Bronchial epithelial cell (primary cell): ENCODE measurements at places on chromosomes 1 and 21. TPM values are rescaled to one million over a fixed set of nuclear protein-coding genes. Genes with fewer than 3 reads are reported as not detected.
A peak's percentile ranks its signal among the peaks of the same experiment; 100 is the strongest.

Gene NIBAN1
- total RNA-seq, result 97.4 and 169 TPM in 2 replicates

DNA sequence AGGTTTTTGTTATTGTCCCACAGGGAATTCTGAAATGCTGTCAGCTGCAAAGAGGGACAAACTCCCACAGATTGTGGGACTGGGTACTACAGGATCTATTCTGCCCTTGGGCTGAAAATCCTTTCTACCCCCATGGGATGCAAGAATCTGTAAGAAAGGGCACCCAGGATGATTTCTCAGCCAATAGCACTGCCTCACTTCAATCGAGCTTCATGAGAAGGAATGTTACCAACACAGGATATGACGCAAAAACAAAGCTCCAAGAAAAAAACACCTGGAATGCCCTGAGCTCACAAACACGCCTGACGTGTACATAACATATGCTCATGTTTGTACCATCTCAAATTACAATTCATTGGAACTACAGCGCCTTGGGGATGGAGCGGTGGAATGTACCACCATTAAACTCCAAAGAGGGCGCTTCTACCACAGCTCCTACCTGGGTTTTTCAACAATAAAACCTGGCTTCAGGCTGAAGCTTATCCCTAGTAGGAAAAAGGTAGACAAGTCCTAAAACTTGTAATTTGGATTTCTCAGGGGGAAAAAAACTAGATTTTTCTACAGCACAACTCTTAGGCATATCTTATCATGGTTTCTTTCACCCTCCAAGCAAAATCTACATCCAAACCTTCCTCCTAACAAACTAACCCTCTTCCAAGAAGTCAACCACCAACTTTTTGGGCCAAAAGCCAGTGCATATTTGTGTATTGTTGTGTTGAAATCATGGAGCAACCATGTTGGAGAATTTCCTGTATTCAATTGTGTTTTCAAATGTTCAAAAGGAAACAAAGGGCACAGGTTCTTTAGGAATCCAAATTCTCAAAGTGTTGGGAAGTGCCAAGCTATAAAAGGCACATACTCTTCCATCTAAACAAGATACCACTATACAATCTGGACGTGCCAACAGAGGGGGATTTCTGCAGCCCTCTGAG, 78.9 kb downstream of the TGFBR3 start:
- peak; percentile 38 for DNase-seq

GRCh38 chr1:202281316-202282024, 60.3 kb downstream of the UBE2T start:
- DNase-seq, result peak; percentile 39

- DNase-seq, result peak; percentile 11
Observed at GRCh38 chr1:199574950-199575349, 452.6 kb upstream of the NR5A2 start.

Gene USH2A
- under 0.01 TPM in 1 of 2 replicates, not detected in the other for total RNA-seq

DNA sequence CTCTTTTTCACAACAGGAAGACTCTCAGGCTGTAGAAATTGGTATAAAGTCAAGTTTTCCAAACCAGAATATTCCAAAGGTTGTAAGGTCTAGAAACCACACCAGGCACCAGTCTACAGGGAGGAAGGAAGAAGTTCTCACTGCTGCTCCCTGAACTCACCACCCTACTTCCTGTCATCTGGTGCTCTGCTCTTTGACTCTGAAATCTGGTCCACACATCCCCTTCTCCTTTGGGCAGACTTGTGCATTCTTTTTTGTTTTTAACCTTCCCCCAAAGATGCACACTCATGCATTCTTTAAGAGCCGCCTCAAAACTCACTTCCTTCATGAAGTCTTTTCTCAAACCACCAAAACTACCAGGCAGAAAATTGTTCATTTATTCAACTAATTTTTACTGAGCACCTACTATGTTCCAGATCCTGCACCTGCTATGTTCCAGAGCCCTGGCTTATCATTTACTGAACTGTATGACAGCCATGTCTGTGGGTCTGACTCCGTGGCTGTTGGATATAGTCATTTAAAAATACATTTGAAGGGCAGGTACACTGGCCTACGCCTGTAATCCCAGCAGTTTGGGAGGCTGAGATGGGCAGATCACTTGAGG, 30.1 kb upstream of the EPS15 start:
- no peak for DNase-seq

Gene PTPN22
- under 0.01 and 0.26 TPM in 2 replicates for total RNA-seq

Gene PRAMEF8
- total RNA-seq, result not detected in 2 replicates

Gene C1orf210
- total RNA-seq, result 3.4 and 11.4 TPM in 2 replicates

Gene GBP5
- total RNA-seq, result 0.26 and 0.77 TPM in 2 replicates

- DNase-seq, result no peak
Observed at GRCh38 chr1:42926235-42926878, 32.3 kb downstream of the SLC2A1 start.

Gene CLSTN1
- total RNA-seq, result 131 and 142 TPM in 2 replicates

Gene SLX9
- total RNA-seq, result 32.0 and 34.0 TPM in 2 replicates
